Daoy (cell line): ENCODE measurements at places on chromosomes 11 and 22.

GRCh38 chr11:121449626-121450025, 2.5 kb upstream of the SORL1 start:
- no peak for DNase-seq

GRCh38 chr22:32830957-32831356, 29.5 kb downstream of the TIMP3 start:
- no peak for DNase-seq

DNA sequence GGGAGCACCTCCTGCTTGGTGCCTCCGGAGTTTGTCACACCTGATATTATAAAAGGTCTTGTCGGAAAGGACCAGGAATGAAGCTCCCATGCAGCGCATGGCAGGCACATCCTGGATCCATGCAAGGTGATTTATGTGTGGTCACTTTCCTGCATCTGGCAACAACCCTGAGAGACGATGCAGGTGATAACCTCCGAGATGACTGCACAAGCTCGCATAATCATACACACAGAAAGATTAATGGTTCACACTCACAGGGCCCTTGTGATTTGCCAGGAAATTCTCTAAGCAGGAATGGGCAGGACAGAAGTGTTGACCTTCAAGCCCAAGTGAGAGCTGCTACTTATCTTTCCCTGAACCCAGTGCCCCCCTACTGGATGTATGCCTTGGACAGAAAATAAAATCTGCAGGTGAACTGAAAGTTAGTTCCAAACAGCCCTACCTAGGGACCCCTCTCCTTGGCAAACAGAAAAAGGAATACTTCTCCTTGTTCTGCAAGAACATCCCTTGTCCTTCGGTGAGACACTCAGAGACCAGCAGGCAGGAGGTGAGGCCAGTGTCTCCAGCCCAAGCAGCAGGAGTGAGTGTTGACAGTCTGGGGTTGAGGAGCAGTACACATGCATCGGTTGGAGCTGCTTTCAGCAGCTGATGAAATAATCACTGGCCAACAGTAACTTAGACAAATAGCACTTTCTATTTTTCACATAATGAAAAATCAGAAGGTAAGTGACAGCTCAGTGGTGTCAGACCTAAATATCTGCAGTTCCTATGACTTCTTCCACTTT, 619.4 kb upstream of the B3GAT1 start:
- DNase-seq, result no peak

DNA sequence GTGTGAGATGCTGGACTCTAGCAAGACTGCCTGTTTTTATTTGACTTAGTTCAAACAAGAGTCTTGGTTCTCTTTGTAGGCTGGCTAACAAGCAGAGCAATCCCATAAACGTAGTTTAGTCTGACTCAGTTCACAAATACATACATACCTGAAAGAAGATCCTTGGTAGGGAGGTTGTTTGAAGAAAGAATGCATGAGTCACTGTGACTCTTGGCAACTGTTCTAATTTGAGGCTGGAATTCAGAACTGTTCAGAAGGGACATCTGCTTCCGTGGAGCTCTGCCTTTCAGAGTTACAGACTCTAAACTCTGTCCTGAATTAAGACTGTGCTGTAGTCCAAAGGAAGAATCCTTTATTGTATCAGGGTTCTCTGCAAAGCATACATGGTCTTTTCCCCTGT, 32.2 kb downstream of the C2CD3 start:
- peak; percentile 90 for DNase-seq

DNA sequence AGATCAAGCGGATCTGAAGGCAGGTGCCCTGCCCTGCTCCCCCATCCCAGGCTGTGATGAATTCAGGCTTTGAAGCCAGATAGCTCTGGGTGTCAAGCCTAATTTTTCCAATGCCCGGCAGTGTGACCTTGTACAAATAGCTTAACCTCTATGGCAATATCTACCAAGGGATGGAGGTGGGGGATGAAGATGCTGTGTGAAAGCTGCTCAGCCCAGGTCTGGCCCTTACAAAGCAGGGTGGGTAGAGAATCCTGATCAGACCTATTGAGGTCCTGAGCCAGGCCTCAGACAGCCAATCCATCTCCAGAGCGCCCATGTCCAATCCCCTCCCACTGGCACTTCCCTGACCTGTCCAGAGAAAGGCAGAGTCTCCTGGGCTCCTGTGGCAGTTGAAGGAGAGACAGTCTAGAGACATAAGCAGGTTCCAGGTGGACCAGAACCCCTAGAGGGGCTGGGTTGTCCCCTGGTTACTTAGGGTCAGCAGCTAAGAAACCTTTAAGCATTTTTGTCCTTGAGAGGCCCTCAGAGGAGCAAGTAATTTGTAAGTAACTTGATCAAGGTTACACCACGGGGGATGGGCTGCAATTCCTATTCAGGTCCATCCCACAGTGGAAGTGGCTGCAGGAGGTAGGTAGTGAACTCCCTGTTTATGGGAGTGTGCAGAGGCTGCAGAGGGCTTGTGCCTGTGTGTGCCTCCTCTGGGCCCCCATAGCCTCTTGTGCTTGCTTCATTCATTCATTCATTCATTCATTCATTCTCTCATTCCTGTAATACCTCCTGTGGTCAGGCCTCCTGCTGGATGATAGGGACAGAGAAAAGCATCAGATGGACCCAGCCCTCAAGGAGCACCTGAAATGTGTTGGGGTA, 10.4 kb downstream of the P2RY2 start:
- DNase-seq, result no peak

DNA sequence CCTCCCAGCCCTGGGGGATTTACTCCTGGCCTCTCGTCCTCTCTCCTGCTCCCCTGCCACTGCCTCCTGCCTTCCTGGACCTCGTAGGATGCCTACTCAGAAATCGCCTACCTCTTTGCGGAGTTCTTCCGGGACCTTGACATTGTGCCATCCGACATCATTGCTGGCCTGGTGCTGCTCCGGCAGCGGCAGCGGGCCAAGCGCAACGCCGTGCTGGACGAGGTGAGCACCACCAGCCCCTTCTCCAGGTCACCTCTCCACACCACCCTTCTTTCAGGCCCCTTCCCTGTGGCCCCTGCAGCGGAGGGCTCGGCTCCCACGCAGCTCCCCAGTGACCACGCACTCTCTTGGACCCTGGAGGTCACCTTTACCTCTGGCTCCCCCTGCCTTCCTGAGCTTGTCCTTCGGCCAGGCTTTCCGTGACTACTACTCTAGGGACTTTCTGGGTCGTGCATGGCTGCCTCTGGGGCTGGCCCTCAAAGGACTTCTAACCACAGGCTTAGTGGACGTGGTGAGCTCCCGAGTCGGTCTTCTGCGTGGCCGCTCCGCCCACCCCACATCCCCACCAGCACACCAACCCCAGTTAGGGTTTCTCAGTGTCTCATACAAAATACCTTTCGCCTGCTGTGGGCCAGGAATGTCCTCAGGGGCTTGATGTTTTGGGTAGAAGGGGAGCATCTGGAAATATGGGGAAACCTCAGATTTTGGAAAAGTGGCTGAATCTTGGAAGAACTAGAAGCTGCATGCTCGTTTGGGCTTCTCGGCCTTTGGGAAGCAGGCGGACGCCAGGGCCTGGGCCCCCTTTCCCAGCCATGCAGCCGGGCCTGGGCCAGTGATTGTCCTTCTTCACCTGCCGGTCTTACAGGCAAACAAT, 24.1 kb upstream of the MYRF start:
- peak; percentile 21 for DNase-seq

- DNase-seq, result no peak
Measured at GRCh38 chr11:34510673-34511072, 2.9 kb downstream of the ELF5 start.

DNA sequence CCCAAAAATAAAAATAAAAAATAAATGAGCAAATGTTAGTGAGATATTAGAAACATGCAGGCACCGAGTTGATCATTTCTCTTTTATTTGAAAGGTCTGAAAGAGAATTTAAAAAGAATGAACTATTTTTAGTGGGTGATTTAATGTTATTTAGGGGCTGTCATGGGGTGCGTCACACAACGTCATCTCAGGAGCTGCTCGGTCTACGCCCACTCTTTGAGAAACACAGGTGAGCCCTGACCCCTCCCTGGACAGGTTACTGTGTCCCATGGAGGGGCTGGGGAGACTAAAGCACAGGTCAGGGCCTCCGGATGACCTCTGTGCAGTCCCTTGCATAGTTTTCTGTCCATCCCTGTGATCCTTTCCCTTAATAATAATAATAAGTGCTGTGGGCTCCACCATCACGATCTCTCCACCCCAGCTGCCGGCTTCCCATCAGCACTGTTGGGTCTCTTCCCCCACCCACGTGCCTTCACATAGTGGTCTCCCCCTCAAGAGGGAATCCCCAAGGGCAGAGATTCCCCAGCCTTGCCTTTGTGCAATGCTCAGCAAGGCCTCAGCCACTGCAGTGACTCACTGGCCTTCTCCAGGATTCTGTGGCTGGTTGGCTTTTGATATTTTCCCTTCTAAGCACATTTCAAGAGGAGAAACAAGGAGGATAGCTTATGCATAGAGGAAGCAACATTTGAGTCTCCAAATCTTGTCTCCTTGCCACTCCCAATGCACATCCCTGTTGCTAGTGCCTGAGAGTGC, 159.9 kb downstream of the TTC17 start:
- no peak for DNase-seq

- DNase-seq, result no peak
Measured at GRCh38 chr22:38142606-38143005, 32.1 kb upstream of the BAIAP2L2 start.

DNA sequence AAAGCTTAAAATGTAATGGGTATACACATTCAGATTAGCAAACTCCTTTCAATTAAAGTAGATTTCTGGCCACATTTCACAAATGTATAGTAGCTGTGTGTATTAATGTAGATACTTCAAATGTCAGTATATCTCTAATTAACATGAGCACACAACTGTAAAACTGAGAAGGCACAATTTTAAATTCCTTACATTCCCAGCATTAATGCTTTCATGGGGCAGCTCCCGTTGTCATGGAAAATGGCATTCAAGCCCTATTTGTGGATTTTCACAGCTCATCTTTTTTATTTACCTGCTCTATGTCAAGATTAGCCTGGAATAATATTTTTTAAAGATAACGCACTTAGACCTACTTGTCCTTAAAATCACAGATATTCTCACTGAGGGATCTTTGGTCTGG, 113.6 kb upstream of the SOX6 start:
- DNase-seq, result no peak
